Stimulated activated CD8-positive, alpha-beta memory T cell treated with anti-CD3 and anti-CD28 coated beads, Interleukin-12 subunit alpha, Interleukin-12 subunit beta, amount 100 ng/mL, for 4 hours (primary cell): ENCODE measurements at places on chromosomes 3 and 15.

GRCh38 chr15:56058986-56059385, 65.6 kb upstream of the NEDD4 start:
- DNase-seq: no peak

- no peak for DNase-seq
Observed at GRCh38 chr3:27610800-27611525, 111.2 kb downstream of the EOMES start.

- DNase-seq: no peak
Observed at GRCh38 chr3:71512000-71512399, 71.5 kb downstream of the FOXP1 start.

- no peak for DNase-seq
Observed at GRCh38 chr3:189588070-189588469, 43.1 kb upstream of the TP63 start.

DNA sequence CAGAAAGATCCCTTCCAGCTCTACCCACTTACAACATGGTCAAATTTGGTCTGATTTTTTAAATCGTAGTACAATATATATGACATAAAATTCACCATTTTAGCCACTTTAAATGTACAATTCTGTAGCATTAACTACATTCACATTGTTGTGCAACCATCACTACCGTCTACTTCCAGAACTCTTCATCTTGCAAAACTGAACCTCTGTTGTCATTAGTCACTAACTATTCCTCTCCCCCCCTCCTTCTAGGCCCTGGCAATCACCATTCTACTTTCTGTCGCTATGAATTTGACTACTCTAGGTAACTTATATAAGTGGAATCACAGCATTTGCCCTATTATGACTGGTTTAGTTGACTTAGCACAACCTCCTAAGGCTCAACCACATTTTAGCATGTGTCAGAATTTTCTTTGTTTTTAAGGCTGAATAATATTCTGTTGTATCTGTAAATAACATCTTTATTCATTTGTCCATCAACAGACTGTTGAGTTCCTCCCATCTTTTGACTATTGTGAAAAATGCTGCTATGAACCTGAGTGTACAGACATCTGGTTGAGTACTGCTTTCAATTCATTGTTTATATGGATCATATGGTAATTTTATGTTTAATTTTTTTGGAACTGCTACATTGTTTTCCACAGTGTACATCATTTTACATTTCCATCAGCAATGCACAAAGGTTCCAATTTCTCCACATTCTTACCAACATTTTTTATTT, 35.5 kb upstream of the CCR2 start:
- DNase-seq: no peak

DNA sequence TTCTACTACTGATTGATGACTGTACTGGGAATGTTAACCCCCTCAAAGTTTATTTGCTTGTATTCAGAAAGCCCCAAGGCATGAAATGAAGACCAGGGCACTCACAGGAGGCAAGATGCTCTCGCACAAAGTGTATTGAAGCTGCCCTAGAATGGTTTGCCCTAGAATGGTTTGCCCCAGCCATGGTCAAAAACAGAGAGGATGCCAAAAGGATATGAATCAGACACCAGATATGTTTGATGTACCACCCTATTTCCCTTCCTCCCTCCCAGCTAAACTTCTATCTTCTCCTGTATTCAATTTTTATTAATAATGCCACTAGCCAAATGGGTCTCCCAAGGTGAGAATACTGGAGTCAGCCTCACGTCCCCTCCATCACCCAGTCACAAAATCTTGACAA, 101.3 kb downstream of the TMCO5A start:
- DNase-seq: no peak

DNA sequence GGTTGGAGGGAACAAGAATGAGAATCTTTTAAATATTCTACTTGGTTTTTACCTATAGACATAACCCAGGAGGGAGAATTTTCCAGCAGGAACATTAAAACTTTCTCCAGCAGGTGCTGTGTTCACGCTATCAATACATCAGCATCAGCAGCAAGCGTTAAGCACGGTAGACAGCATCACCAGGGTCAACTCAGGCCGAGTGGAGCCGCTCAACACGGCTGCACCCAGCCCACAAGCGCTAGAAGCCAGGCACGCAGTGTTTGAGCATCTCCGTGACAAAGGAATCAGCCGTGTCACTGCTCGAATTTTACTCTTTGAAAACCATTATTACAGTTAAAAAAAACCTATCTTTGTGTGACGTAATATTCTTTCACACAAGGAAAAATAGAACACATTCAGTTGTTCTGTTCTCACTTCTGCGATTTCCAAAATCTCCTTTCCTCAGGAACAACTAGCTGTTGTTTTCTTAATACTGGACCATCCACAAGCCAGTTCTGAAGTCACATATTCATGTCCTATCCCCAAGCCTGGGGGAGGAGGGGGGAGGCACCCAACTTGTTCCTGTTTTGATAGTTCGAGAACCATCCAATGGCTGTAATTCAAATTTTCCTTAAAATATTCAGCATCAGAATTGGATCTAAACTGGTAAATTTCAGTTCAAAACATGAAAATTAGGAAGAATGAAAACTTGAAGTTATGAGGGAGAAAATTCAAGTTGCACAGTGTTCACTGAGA, 77.9 kb downstream of the ADAMTS17 start:
- DNase-seq: no peak

- peak; percentile 25 for DNase-seq
Observed at GRCh38 chr15:76147906-76148570, 88.3 kb downstream of the TMEM266 start.
